ENCODE measurements at places on chromosomes 7 and 10.

- DNase-seq, result no peak
These were observed 765.6 kb upstream of the GHITM start for GRCh38 chr10:83373671-83374070.

DNA sequence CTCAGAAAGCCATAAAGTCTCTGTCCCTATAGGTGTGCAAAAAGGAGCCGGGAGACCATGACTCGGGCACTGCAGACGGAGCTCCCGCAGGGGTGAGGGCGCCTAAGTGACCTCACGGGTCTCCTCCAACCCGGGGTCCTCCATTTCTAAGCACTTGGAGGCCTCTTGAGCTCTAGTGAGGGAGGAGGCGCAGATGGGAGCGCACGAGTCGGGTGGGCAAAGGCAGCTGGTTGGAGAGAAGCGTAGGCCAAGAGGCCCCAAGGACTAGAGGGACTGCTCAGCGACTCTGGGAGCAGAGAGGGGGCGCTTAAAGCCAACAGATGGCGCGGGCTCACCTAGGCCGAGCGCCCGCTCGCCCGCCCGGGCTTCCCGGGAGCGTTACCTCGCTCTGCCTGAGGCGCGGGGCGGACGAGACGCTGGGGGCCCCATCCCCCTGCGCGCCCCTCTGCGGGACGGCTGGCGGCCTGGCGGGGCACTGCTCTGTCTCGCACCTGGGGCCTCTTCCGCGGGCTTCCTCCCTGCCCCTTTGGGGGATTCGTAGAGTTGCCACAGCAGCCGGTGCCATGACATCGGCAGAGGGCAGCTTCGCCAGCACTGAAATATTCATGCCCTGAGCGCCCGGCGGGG, 523 bp upstream of the CDH23 start:
- no peak for DNase-seq

- no peak for DNase-seq
These were observed 225.8 kb upstream of the FAM3C start for GRCh38 chr7:121621937-121622336.

- no peak for DNase-seq
These were observed 39.2 kb downstream of the WBP1L start for GRCh38 chr10:102782673-102783551.

DNA sequence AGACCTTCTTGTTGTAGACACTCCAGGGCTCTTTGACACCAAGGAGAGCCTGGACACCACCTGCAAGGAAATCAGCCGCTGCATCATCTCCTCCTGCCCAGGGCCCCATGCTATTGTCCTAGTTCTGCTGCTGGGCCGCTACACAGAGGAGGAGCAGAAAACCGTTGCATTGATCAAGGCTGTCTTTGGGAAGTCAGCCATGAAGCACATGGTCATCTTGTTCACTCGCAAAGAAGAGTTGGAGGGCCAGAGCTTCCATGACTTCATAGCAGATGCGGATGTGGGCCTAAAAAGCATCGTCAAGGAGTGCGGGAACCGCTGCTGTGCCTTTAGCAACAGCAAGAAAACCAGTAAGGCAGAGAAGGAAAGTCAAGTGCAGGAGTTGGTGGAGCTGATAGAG, 5.5 kb downstream of the GIMAP7 start:
- DNase-seq, result no peak

- DNase-seq, result no peak
These were observed 103.1 kb downstream of the ANK3 start for GRCh38 chr10:60286559-60286958.

- DNase-seq, result no peak
These were observed 466.0 kb upstream of the GHITM start for GRCh38 chr10:83673316-83673715.

- no peak for DNase-seq
These were observed 72.8 kb downstream of the INSYN2A start for GRCh38 chr10:127123626-127124025.

- DNase-seq, result peak; percentile 23
These were observed 51.1 kb upstream of the IL6 start for GRCh38 chr7:22675917-22676343.

DNA sequence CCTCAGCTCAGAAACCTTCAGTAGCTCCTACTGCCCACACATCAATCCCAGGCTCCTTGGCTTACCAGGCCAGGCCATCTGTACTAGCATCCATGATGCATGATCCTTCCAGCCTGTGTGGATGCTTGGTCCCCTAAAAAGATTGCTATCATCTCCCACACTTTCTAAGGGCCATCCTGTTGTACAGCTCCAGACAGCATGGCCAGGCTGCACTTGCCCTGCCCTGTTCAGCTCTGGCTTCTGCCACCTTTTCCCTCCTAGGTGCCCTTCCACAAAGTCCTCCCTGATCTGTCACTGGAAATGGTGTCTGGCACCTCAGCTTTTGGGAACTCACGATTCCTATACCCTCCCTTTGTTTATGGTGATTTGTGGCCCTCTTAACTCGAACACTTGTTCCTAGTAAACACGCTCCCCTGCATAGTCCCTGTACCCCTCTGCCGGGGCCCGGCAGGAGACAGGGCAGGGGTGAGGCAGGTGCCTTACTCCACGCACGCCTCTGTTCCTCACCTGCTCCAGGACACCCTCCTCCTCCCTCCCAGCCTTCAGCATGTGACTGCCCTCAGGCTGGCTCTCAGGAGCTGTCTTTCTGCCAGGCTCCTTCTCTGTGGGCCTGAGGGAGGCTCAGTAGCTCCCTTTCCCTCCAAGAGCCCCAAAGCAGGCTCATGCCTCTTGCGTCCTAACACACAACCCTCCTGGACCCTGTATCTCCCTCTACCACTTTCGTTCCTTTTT, 71.8 kb downstream of the CDH23 start:
- DNase-seq, result no peak
